Activated naive CD8-positive, alpha-beta T cell treated with anti-CD3 and anti-CD28 coated beads, Interleukin-2, amount 10 ng/mL, durations not matched to agents 7 days and 5 days (primary cell): ENCODE measurements at places on chromosomes 12 and 14. TPM values are rescaled to one million over a fixed set of nuclear protein-coding genes. Genes with fewer than 3 reads are reported as not detected.

The PRICKLE1 gene
- total RNA-seq, result 0.89 TPM

The JKAMP gene
- total RNA-seq, result 31.5 TPM

The SLC17A8 gene
- total RNA-seq, result not detected

The GDF11 gene
- total RNA-seq, result 11.5 TPM

The ANO4 gene
- not detected for total RNA-seq

The C12orf50 gene
- 0.08 TPM for total RNA-seq

The SPTB gene
- total RNA-seq, result not detected

The TMEM116 gene
- total RNA-seq, result 23.4 TPM

The STAB2 gene
- total RNA-seq, result not detected

The TAS2R10 gene
- total RNA-seq, result 0.58 TPM

The KLRC4 gene
- total RNA-seq, result 38.4 TPM

The LRRC43 gene
- 0.50 TPM for total RNA-seq

The GPRC5D gene
- not detected for total RNA-seq

The RFX4 gene
- total RNA-seq, result not detected

The CCDC175 gene
- not detected for total RNA-seq

The MYH6 gene
- not detected for total RNA-seq

The ABCC9 gene
- total RNA-seq, result not detected

The KCNH5 gene
- not detected for total RNA-seq

The SLC25A47 gene
- total RNA-seq, result not detected
